Renal cortex interstitium (tissue), 15 donors: ENCODE measurements at places on chromosomes 1 and 21. TPM values are rescaled to one million over a fixed set of nuclear protein-coding genes. Genes with fewer than 3 reads are reported as not detected.

GRCh38 chr1:181349512-181349911, 133.8 kb upstream of the CACNA1E start:
- no peak for DNase-seq

- no peak for DNase-seq
These were observed 81.2 kb downstream of the TOMM20 start for GRCh38 chr1:235047331-235047871.

DNA sequence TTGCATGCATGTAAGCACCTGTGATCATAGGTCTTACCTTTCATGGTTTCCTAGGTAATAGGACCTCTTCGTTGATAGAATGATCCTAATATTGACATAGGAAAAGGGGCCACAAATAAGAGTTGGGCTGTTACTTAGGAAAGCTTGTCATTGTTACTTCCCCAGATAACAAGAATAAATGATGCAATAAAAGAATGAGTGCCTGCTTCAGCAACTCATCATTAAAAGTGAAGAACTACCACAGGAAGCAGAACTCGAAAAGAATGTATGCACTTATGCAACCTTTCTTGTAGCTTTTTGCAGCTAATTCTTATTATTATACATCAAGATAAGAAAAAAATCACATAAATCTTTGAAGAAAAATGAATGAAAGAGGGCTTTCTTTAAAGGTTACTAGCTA, 548.6 kb downstream of the LTN1 start:
- no peak for DNase-seq

DNA sequence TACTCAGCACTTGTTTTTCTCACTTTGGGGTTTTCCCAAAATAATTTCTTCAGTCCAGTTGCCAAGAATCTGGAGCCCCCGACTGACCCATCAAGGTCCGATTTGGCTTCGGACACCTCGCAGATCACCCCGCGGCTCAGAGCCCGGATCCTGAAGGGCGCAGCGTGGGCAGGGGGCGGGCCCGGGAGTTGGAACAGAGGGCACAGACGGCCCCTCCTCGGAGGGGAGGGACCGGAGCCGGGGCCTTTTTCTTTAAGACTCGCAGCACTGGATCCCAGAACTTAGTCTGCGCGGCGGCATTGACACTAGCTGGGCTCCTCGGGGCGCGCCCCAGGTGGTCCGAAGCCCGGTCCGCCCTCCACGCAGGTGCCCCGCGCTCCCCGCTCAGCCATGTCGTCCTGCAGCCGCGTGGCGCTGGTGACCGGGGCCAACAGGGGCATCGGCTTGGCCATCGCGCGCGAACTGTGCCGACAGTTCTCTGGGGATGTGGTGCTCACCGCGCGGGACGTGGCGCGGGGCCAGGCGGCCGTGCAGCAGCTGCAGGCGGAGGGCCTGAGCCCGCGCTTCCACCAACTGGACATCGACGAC, at the start of gene CBR3:
TSS of gene CBR3 (plus strand) at position 277 of the 588 bp plus-strand sequence. CDS start at position 391, 114 bp downstream.
- DNase-seq = no peak

- DNase-seq = no peak
These were observed 21.8 kb downstream of the DIP2A start for GRCh38 chr21:46480466-46480865.

GRCh38 chr1:158978730-158979129, 31.0 kb upstream of the IFI16 start:
- no peak for DNase-seq

GRCh38 chr1:75542818-75543570, 67.9 kb downstream of the SLC44A5 start:
- DNase-seq = no peak

DNA sequence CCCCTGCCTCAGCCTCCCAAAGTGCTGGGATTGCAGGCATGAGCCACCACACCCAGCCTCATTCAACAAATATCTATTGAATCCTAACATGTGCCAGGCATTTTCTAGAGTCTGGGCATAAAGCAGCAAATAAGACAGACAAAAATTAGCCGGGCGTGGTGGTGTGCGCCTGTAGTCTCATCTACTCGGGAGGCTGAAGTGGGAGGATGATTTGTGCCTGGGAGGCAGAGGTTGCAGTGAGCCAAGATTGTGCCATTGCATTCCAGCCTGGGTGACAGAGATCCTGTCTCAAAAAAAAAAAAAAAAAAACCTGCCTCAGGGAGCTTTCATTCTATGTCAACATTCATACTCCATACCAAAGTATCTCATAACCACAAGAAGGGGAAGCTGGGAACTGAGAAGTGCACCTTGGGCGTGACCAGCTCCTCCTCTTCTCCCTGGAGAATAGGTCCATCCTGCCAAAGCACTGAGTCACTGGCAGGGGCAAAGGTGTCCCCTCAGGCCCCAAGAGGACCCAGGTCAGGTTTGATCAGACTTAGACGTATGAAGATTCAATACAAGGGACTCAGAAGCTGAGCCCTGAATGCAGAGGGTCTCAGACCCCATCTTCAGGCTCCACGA, 36.8 kb upstream of the PPP1R15B start:
- DNase-seq = no peak

DNA sequence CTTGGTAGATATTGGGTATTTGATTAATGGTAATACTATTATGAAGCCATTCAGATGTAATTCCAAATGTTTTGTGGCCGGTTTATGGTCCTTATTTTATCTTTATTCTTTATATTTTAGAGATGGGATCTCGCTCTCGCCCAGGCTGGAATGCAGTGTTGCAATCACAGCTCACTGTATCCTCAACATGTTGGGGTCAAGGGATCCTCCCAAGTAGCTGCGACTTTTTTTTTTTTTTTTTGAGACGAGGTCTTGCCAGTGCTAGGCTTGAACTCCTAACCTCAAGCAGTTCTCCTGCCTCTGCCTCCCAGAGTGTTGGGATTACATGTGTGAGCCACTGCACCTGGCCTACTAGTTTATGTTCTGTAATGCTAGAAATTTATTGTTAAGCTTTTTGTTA, 4.7 kb downstream of the DDI2 start:
- DNase-seq = no peak

GRCh38 chr1:54985556-54985955, 5.1 kb downstream of the TMEM61 start:
- no peak for DNase-seq

DNA sequence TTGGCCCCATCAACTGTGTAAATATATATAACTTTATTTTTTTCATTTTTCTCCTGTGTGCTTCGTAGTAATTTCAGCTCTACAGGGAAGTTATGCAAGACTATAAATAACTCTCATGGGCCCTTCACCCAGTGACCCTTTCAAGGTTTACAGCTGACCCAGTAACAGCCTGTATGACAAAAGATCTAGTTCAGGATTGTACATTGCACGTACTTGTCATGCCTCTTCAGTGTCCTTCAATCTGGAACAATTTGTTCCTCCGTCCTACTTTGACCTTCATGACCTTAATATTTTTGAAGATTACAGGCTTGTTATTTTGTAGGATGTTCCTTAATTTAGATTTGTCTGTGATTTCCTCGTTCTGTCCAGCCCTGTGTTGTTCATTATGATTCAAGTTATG, 40.5 kb downstream of the BRINP2 start:
- DNase-seq = no peak

DNA sequence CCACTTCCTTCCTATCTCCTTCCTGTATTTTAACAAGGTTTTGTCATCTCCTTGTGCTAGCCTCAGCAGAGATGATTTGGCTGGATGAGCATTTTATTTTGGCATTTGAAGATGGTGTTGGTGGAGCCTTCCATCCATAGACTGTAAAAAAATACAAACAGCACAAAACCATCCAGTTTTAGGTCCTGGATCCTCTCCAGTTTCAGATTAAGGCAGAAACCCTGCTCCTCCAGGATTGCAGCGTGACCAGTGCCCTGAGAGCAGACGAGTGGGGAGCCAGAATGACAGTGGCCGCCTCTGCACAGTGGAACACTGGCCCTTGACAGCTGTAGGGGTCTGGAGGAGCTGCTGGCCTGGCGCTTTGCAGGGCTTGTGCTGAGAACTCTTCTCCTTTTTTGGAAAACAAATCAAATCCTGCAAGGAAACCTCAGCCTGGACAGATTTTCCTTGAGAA, 72.2 kb upstream of the GADD45A start:
- no peak for DNase-seq

GRCh38 chr1:230087028-230087716, 20.1 kb downstream of the GALNT2 start:
- DNase-seq = no peak

- DNase-seq = no peak
These were observed 2.6 kb downstream of the CHML start for GRCh38 chr1:241637604-241638003.

- DNase-seq = no peak
These were observed 131.0 kb downstream of the ROR1 start for GRCh38 chr1:63904826-63905225.

GRCh38 chr1:8104278-8105236, 78.4 kb upstream of the ERRFI1 start:
- DNase-seq = no peak

DNA sequence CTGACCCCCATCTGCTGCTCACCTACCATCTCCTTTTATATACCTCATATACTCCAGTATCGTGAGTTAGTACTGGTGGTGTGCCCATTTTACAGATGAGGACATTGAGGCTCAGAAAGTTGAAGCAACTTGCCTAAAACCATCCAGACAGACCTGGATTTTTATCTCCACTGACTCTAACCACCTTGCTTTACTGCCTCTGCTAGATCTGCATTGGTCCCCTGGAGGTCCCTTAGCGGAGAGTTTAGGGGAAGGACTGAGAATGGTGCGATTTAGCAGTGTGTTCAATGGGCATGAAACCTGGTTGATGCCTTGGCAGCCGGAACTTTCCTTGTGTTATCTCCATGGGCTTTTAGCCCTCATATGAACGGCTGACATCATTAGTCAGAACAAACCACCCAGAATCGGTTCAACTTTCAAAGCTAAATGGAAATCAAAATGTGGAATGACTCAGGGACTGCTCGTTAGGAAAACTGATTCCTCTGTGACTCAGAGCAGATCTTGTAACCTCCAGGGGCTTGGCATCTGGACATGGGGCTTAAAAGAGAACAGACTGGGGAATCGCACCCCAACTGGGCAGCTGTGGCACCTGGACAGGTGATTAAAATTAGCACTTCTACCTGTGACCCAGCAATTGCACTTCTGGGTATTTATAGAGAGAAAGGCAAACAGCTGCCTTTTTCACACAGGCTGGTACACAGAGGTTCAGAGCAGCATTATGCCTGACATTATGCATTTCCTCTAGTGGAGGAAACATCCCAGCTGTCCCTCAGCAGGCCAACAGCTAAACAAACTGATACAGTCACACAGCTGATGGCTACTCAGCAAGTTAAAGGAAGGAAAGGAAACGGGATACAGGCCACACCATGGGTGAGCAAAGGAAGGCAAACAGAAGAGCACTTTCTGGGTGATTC, 25.3 kb downstream of the TMEM51 start:
- peak; percentile 60 for DNase-seq

- no peak for DNase-seq
These were observed 544 bp downstream of the ILDR2 start for GRCh38 chr1:166974647-166975345.

The LHX4 gene
- 4.6 TPM for polyA plus RNA-seq

The ZFP69B gene
- polyA plus RNA-seq = 4.9 TPM

The IQGAP3 gene
- polyA plus RNA-seq = 15.2 TPM

The LAMC2 gene
- polyA plus RNA-seq = 7.4 TPM

The SLC35F3 gene
- 0.42 TPM for polyA plus RNA-seq

The HAO2 gene
- 75.5 TPM for polyA plus RNA-seq

The CDC14A gene
- polyA plus RNA-seq = 27.2 TPM

The SLC25A33 gene
- polyA plus RNA-seq = 4.2 TPM
